A549 treated with RU486 at 1 μM for 4 hours (cell line): ENCODE measurements at places on chromosomes 6 and 20. TPM values are rescaled to one million over a fixed set of nuclear protein-coding genes. Genes with fewer than 3 reads are reported as not detected.

The PTK7 gene
- total RNA-seq: 4.1 to 5.1 TPM (median 4.4 TPM) in 5 replicates

The SLC17A1 gene
- 0.08 to 0.10 TPM in 2 of 5 replicates, not detected in the others for total RNA-seq

The LY6G6D gene
- total RNA-seq: not detected in 5 replicates

The ACSS1 gene
- 7.4 to 12.0 TPM (median 10.9 TPM) in 5 replicates for total RNA-seq

The SLC22A1 gene
- 1.6 to 2.5 TPM (median 1.7 TPM) in 5 replicates for total RNA-seq

The TSHZ2 gene
- total RNA-seq: not detected in 5 replicates

The FAM217A gene
- not detected in 5 replicates for total RNA-seq

The ADGRG6 gene
- 22.6 to 55.5 TPM (median 50.3 TPM) in 5 replicates for total RNA-seq

The TAAR9 gene
- total RNA-seq: not detected in 5 replicates

The MEI4 gene
- not detected in 5 replicates for total RNA-seq

The OOEP gene
- total RNA-seq: not detected in 5 replicates

The FLOT1 gene
- 74.8 to 92.4 TPM (median 91.3 TPM) in 5 replicates for total RNA-seq

The TRIM39 gene
- 7.4 to 9.1 TPM (median 8.1 TPM) in 5 replicates for total RNA-seq

The CDSN gene
- not detected in 5 replicates for total RNA-seq

The TTBK1 gene
- 0.03 to 0.09 TPM (median 0.06 TPM) in 4 of 5 replicates, not detected in the other for total RNA-seq

The EMILIN3 gene
- 0.25 to 0.49 TPM (median 0.40 TPM) in 5 replicates for total RNA-seq

The LAMA2 gene
- 0.26 to 1.5 TPM (median 0.57 TPM) in 5 replicates for total RNA-seq

The THBS2 gene
- total RNA-seq: 0.02 TPM in 1 of 5 replicates, not detected in the others

The CLVS2 gene
- 0.05 to 0.13 TPM (median 0.11 TPM) in 4 of 5 replicates, not detected in the other for total RNA-seq

The EPB41L1 gene
- 48.2 to 73.6 TPM (median 66.3 TPM) in 5 replicates for total RNA-seq

The TENT5A gene
- 0.84 to 1.4 TPM (median 0.99 TPM) in 5 replicates for total RNA-seq

The BHLHE23 gene
- total RNA-seq: not detected in 5 replicates

The CYP24A1 gene
- 175 to 430 TPM (median 409 TPM) in 5 replicates for total RNA-seq

The RHAG gene
- 0.09 to 0.10 TPM in 2 of 5 replicates, not detected in the others for total RNA-seq

The ZBTB46 gene
- total RNA-seq: 0.46 to 0.96 TPM (median 0.71 TPM) in 5 replicates

The CDH22 gene
- total RNA-seq: 0.06 TPM in 1 of 5 replicates, not detected in the others
